Cerebellar nuclear complex (tissue), 1 donor: ENCODE measurements at places on chromosomes 3 and 15.

DNA sequence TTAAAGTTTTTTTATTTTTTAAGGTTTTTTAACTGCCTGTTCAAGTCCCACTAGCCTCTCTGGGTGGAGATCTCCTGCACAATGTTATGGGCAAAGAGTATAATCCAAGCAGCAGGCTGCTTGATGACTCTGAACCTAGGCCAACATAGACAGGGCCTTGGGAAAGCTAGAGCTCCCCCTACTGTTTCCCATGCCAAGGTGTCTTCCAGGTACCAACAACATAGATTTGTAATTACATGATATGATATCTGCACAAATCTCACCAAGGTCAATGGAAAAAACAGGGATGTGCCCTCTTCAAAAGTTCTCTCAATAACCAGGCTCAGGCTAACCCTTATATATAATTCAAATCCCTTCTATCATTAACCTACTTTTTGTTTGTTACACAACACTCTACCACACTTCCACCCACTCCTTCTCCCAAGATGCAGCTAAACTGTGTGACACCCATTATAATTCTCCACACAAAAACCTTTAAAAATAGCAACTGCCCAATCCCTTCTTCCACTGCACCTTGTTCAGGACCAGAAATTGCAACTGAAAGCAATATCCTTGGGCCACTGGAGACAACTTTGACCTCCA is 43.8 kb downstream of the RBM15B start:
- peak; percentile 32 for DNase-seq

DNA sequence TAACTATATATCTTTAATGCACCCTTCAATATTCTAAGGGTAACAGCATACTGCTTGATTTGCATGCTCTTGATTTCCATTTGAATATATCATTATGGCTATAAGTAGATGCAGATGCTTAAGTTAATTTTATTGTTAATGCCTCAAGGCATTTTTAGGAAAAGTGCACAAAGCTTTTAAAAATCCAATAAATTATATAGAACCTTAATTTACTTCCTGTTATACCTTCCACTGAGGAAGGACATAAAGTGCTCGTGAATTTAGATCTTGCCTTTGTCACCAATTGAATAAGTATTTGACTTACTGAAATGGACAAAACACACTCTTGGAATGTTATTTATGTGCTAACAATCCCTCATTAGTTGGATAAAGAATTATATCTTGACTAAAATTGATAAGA is 276.7 kb upstream of the CCDC54 start:
- DNase-seq = no peak

DNA sequence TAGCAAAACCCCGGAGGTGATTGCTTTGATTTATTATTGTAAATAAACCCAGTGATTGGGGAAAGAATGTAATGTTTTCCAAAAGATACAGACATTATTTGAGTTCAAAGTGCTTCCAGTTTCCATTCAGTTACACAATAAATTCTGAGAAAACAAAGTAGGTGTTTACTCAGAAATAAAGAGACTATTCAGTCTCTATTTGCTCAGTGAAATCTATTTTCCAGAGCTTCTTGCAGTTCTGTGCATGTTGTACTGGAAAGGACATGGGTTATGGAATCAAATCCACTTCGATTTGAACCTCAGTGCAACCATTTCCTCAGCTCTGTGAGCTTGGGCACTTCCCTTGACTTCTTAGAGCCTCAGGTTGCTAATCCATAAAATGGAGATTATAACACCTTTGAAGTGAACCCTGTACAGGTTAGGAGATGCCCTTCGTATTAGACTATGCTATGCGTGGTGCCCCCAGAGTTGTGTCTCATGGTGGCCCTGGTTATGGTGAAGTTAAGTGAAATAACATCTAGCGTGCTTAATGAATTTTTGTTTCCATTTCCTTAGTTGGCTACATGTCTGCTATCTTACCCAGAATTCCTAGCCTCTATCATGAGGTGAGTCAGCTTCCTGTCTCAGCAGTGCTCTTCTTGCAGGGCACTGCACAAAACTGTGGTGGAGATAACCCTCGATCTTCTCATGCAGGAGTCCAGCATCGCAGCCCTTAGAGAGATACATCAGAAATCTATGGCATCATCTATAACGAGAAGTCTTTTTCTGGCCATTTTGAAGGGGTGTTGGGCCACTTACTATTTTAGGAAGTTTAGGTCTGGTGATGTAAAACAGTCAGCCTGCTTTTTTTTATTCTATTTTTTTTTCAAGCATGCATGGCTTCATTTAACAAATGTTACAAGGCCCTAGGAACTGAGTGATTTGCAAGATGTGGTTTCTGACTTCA is 97.7 kb downstream of the RPL39L start:
- DNase-seq = no peak

DNA sequence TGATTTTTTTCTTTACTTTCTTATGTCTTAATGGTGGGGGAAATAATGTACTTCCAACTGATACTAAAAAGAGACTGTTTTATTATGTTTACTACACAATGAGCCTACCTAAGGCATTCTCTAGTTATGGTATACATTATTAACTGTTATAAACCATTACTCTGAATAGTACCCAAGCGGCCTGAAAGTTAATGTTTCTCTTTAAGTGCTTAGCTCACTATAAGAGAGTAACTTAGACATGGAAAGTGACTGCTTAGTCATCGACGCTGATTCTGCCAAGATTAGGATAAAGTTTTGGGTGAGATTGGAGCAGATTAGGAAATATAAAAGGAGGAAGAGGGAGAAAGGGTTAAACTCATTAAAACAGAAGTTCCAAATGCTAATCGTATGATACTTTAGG is 365.0 kb downstream of the NLGN1 start:
- DNase-seq = no peak

GRCh38 chr3:185561374-185561943 is 9.1 kb upstream of the LIPH start:
- DNase-seq = no peak

- DNase-seq = no peak
These were observed 73.1 kb upstream of the BHLHE40 start for GRCh38 chr3:4906107-4906621.

DNA sequence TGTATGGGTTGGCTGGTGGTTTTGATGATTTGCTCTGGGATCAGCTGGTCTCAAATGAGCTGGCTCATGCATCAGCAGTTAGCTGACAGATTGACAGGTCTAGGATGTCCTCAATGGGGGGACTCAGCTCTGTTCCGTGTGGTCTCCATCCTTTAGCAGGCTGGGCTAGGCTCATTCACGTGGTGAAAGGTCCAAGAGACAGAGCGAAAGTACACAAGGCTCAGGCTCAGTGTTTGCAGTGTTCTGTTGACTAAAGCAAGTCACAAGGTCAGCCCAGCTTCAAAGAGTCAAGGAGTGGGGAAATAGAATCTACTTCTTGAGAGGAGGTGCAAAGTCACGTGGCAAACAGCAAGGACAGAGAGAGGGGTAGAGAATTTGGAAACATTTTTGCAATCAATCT is 126.5 kb upstream of the CMC1 start:
- DNase-seq = no peak

- DNase-seq = no peak
These were observed 40.2 kb downstream of the DPH6 start for GRCh38 chr15:35505809-35506208.

DNA sequence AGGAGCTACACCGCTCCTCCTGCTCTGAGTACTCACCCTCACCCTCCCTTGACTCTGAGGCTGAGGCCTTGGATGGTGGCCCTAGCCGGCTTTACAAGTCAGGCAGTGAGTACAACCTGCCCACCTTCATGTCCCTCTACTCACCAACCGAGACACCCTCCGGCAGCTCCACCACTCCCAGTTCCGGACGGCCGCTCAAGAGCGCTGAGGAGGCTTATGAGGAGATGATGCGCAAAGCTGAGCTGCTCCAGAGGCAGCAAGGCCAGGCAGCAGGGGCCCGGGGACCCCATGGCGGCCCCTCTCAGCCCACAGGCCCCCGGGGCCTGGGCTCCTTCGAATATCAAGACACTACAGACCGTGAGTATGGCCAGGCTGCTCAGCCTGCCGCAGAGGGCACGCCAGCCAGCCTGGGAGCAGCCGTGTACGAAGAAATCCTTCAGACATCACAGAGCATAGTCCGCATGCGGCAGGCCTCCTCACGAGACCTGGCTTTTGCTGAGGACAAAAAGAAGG is 21.2 kb upstream of the APEH start:
- no peak for DNase-seq

DNA sequence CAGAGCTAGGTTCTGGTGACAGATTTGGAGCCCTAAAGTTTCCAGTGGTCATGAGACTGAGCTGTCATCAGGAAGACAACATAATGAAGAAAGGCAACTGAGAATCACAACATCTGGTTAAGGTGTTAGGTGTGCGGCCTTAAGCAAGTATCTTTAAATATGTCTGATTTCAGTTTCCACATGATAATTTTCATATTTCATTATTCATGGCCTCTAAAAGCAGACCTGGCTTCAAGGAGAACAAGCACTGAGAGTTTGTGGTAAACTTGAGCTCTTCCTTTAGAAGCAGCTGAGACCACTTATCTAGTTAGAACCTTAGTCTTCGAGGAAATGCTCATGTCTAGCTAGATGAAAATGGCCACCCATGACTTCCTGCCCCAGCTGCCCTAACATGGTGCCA is 25.7 kb upstream of the MYLK start:
- no peak for DNase-seq

DNA sequence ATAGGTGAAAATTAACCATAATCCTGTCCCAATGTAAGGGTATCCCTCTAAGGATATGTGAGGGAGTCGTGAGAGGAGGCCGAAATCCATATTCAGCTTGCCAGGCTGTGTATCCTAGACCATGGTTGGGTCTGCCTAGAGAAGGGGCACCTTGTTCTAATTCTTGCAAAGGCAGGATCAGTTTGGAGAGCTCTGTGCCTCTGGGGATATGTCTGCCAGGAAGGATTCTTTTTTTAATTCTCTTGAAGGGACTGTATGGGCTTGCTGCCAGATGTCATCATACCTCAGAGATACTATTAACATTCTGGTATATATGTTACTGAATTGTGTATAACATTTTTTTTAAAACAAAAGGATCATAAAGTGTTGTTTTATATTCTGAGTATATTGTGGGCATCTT is 2.4 kb downstream of the ATP1B3 start:
- no peak for DNase-seq

GRCh38 chr3:114308830-114309229 is 15.0 kb downstream of the TIGIT start:
- no peak for DNase-seq

- DNase-seq = no peak
These were observed 253.7 kb downstream of the IL5RA start for GRCh38 chr3:2856138-2857133.

DNA sequence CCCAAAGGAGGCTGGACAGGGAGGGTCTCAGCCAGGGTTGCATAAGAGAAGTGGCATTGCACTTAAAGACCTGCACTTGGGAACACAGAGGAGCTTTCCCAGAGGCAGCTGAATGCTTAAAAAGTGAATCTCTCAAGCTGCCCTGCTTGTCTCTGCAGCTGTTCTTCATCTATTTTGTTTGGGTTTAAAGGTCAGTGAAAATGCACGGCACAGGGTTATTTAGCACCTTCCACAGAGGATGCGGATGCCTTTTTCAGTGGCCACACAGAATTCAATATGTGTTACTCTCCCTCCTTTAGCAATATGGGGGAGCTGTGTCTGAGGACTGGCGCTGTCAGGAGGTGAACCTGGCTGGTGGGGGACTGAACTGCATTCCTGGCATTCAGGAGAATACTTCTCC is 22.7 kb upstream of the CTNNB1 start:
- DNase-seq = no peak

DNA sequence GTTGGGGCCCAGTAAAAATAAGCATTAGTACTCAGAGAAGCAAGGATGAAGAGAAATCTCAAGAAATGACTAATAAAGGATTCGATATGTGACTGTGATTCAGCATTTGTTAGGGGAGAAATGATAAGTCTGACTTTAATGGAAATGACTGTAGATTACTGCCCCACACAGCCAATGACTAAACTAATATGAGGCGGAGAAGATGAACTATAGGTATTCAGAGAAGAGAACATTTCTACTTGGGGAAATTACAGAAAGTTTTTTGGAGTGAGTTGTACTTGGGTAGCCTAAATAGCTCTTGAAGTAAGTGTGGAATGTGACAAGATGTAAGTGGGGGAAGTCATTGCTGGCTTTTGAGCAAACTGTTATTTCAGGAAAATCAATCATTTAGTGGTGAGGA is 380.0 kb downstream of the PDCD6IP start:
- no peak for DNase-seq

- DNase-seq = no peak
These were observed 25.1 kb upstream of the CSTA start for GRCh38 chr3:122299872-122300460.

DNA sequence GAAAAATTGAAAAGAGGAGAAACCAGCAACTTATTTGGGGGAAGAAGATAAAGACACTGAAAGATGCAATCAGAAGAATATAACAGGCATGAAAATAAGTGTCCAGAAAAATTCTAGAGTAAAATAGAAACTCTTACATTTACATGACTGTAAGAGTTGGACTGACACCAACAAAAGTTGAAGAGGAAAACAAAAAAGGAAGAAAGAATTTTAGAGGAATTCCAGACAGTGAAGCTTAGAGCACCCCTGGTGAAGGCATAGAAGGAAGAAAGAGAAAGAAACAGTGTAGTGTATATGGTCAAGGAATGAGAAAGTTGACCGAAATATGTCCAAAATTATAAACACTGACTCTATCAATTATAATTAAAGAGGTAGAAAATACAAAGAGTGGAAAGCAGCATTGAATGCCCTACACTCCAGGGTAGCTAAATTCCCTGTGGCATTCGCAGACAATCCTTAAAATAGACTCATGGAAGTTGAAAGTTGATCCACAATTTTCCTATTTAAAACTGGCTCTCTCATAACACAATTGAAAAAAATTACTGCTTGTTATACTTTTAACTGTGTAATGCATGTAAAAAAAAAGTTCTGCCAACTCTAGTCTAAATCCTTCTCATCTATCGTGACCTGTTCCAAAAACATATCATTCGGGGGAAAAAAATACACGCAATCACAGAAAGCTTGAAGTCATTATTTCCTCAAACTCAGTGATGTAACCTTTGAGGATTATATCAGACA is 102.6 kb upstream of the ABI3BP start:
- no peak for DNase-seq

GRCh38 chr3:39323494-39323893 is 6.0 kb upstream of the CCR8 start:
- DNase-seq = no peak

DNA sequence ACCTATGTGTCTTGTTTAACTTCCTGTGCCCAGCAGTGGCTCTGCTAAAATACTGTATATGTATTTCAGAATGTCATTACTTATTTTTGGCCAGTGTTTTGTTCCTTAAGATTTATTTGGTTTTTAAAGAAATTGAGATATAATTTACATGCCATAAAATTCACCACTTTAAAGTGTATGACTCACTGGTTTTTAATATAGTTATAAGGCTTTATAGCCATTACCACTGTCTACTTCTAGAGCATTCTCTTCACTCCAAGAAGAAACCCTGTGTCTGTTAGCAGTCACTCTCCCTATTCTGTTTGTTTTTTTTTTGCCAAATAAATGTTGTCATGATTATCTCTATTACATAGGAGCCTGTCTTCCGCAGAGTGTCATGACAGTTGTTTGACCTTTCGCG is 25.8 kb downstream of the PPM1L start:
- DNase-seq = no peak
